Kidney epithelial cell (primary cell): ENCODE measurements at places on chromosomes 7 and 10.

GRCh38 chr10:869171-869570 is 62.3 kb downstream of the LARP4B start:
- no peak for DNase-seq

GRCh38 chr10:14843327-14843988 is 5.4 kb downstream of the HSPA14 start:
- no peak for DNase-seq

DNA sequence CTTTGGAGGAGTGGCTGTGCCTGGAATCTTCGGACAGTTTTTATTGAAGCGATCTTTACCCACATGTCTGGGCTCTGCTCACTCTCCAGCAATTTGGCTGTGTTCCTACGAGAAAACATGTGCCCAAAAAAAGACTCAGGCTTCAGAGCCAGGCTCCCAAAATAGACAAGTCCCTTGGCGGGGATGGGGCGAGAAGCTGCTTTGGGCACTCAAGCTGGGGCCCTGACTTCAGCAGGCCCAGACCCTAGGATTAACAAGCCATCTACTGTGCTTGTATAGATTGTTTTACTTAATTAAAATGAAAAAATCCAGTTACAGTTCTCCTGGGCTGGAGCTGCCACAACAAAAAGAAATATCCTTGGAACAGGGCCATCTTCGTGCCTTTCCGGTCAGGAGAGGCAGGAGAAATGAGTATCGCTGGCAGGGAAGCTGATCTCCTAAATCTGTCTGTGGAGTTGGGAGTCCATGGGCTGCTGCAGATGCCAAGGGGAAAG is 51.4 kb upstream of the PDCD4 start:
- DNase-seq = no peak

- DNase-seq = no peak
These were observed 53.5 kb downstream of the RAMP3 start for GRCh38 chr7:45211066-45211465.

DNA sequence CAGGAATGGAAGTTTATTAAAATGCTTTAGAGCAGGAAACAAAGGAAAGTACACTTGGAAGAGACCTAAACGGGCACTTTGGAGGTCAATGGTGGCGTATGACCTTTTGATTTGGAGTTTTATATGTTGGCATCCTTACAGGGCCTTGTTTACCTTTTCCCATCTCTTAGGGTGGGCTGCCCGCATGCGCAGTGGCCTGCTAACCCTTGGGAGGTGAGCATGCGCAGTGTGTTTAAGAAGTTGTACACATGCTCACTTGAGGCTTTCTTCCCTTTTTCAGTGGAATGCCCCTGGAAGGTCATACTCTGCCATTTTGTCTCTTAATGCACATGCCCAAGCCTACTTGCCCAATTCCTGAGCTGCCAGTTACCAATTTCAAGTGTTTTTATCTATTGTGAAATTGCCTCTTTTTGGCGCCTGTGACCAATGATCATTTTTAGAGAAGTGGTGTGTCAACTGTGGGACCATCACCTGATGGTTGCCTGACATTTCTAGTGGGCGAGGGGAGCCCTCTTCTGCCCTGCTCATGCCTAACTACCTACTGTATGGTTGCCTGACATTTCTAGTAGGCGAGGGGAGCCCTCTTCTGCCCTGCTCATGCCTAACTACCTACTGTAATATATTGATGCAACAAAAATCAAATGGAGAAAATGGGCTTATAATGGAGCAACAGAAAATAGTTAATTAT is 138.0 kb downstream of the PPP1R9A start:
- no peak for DNase-seq

GRCh38 chr7:26428571-26428970 is 136.9 kb downstream of the SNX10 start:
- no peak for DNase-seq

- no peak for DNase-seq
These were observed 216.3 kb downstream of the CHRM2 start for GRCh38 chr7:137084607-137085380.

GRCh38 chr10:1233031-1233430 is 176.8 kb downstream of the WDR37 start:
- no peak for DNase-seq

DNA sequence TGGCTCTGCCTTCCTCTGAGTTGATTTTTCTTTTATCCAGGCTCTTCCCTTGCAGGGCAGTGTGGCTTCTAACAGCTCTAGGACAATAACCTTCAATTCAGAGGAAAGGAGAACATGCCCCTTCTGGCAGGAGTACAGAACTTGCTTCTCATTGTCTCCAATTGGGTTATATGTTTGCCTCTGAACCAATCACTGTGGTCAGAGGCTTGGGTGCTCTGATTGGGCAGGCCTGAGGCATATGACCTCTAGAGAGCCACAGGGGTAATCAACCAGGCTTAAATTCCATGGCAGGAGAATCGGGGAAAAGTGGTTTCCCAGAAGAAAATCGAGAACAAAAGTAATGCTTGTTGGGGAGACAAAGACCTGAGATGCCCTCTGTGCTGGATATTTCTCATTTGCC is 240.0 kb downstream of the REEP3 start:
- no peak for DNase-seq

GRCh38 chr7:75611557-75612178 is 119.5 kb downstream of the SPDYE5 start:
- no peak for DNase-seq

GRCh38 chr10:37125191-37125732 is at the start of gene ANKRD30A:
ANKRD30A (plus strand) TSS chr10:37125598; CDS start chr10:37125788, 190 bp downstream.
- DNase-seq = no peak

GRCh38 chr7:151657173-151657572 is 137.5 kb upstream of the RHEB start:
- DNase-seq = no peak

- no peak for DNase-seq
These were observed 119.0 kb downstream of the FANK1 start for GRCh38 chr10:126015413-126015812.

- DNase-seq = no peak
These were observed 138.1 kb upstream of the ZNF92 start for GRCh38 chr7:65235586-65235985.

- no peak for DNase-seq
These were observed 143.9 kb downstream of the HIBADH start for GRCh38 chr7:27518561-27519350.

DNA sequence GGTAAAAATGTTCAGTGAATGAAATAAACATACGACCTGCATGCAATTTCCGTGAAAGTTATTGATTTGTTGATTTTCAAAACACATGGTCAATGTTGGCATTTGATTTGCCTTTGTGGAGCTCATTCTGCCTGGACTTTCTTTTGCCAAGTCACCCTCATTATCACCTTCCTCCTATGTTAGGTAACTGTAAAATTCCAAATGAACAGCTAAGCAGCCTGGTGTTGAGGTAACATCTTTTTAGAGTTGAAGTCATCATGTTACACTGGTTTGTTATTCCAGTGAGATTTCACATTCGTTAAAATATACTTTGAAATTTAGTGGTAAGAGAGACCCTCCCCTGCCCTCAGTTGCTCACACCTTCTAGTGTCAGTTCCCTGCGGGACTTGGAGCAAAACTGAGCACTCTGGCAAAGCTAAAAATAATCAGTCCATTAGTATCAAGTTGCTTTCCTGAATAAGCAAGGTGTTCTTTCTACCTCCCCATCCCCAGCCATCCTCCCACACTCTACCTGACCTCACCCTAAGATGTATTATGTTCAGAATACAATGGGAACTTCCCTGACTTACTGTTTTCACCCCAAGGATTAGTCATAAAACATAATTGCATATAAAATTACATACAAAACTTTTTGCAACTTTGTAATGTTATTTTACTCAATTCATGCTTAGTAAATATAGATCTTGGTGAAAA is 283.3 kb upstream of the SEMA3A start:
- peak; percentile 2 for DNase-seq

DNA sequence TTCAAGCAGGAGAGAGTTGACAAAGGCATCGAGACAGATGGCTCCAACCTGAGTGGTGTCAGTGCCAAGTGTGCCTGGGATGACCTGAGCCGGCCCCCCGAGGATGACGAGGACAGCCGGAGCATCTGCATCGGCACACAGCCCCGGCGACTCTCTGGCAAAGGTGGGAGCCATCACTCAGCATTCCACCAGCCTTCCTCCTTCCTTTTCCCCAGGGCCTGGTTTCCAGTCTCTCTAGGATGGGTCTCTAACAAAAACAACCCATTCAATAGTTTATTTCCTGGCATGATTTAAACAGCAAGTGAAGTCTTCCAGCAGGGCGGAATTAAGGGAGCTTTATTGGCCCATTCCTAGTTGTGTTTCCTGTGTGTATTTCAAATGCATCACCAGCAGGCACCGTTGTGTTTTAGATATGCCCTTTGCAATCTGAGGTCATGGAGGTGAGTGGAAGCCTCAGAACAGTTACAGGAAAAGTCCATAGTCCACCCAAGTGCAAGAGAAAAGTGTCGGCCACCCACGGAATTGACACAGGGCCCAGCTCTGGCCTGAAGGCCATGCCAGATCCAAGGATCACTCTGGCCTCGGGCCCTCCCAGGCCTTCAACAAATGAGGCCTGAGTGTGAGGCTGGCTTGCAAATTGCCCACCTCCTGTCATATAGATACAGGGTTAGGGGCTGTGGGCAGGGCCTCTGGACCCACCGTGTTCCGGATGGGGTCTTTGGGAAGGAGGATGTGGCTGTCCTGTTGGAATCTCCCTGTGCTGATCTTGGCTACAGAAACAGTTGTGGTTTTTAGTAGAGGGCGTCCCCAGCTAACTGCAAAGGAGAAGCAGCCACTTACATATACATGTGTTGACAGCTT is 46.9 kb upstream of the TRIM8 start:
- no peak for DNase-seq

- no peak for DNase-seq
These were observed 369.6 kb upstream of the DPP6 start for GRCh38 chr7:153682628-153683027.

GRCh38 chr10:30903397-30904138 is 128.1 kb downstream of the ZNF438 start:
- no peak for DNase-seq

DNA sequence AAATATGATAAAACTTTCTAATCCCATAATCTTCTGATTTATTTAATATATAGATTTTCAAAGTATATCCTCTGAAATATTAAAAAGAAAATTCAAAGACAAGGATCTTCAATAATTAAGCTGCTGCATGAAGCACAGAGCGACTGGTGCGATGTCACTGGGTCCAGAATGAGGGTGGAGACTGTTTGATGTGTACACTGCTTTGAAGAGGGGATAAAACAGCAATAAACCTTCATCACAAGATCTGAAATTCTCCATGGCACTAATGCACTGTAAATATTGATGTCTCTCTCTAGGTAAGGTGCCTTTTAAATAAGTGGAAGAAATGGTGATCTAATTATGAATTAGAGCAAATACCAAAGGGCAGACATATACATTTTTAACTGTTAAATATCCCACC is 337.8 kb downstream of the PARD3 start:
- no peak for DNase-seq

GRCh38 chr10:81136261-81136660 is 598.6 kb downstream of the SH2D4B start:
- DNase-seq = no peak

DNA sequence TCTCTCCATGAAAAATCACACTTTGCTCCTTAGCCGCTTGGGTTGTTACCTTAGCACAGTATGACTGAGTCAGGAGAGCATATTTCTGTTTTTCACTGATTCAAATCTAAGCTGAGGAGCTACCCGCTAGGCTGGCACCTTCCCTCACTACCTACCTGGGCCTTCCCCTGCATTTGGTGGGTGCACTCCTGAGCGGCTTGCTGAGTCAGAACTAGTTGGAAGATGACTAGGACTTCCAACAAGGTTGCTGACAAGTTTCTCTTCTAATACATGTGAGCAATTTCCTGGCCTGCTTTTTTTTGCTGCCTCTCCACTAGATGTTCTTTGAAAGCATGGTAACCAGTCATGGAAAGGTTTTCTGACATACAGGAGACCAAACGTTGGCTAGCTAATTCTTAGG is 43.8 kb upstream of the SEC61G start:
- DNase-seq = peak; percentile 18

GRCh38 chr10:47113907-47114500 is 186.0 kb upstream of the GDF10 start:
- no peak for DNase-seq

- no peak for DNase-seq
These were observed 4.1 kb downstream of the KNDC1 start for GRCh38 chr10:133163889-133164815.

- DNase-seq = no peak
These were observed 245.9 kb downstream of the MTERF1 start for GRCh38 chr7:91634485-91635177.

DNA sequence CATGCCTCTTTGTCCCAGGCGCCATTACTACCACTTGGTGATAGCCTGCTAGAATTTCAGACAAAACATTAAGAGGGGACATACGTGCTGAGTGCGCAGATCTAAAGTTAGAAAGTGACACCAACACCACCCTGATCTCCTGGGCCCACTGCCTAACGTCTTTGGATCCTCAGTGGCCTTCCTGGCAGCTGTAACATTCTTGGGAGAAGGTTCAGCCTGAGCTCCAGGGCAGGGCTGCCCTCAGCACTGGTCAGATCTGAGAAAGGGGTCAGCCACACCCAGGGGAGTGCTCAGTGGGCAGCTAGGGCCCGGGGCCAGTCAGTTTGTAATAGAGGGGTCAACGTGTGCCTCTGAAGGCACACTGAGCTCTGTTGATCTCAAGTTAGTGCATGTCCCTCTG is 48.4 kb downstream of the ZCCHC24 start:
- DNase-seq = no peak
